ENCODE measurements at places on chromosomes 5 and 9. TPM values are rescaled to one million over a fixed set of nuclear protein-coding genes. Genes with fewer than 3 reads are reported as not detected.

Gene SLC22A4
- total RNA-seq: 4.3 TPM

Gene GPX3
- total RNA-seq: 47.7 TPM

Gene DMRT2
- not detected for total RNA-seq

Gene PCDHB10
- total RNA-seq: 0.72 TPM

Gene FAM163B
- not detected for total RNA-seq

Gene FCN2
- total RNA-seq: not detected

Gene SECISBP2
- 56.1 TPM for total RNA-seq

Gene TMEM174
- not detected for total RNA-seq

Gene SEMA5A
- 4.7 TPM for total RNA-seq

Gene NDFIP1
- 74.8 TPM for total RNA-seq

Gene SUSD3
- 0.27 TPM for total RNA-seq

Gene ANKRD31
- total RNA-seq: 0.14 TPM

Gene TENT4A
- 17.7 TPM for total RNA-seq

Gene SAXO1
- total RNA-seq: not detected

Gene LPCAT1
- total RNA-seq: 31.2 TPM

Gene SLC1A1
- total RNA-seq: 0.10 TPM

Gene RANBP3L
- 0.17 TPM for total RNA-seq

Gene C5
- total RNA-seq: 0.55 TPM

Gene TTC39B
- total RNA-seq: 10.5 TPM

Gene DDX4
- total RNA-seq: not detected

Gene PCDH12
- total RNA-seq: 0.05 TPM

Gene CER1
- total RNA-seq: not detected

Gene CDC20B
- not detected for total RNA-seq

Gene AP3S1
- 90.9 TPM for total RNA-seq

Gene KCNIP1
- not detected for total RNA-seq

Gene FOXD4L6
- total RNA-seq: 0.07 TPM

Gene SH3PXD2B
- total RNA-seq: 11.5 TPM

Gene SH2D3C
- total RNA-seq: 0.12 TPM

Gene PKD2L2
- not detected for total RNA-seq

Gene SLC45A2
- total RNA-seq: not detected

Gene FYB1
- 0.02 TPM for total RNA-seq

Gene MBLAC2
- total RNA-seq: 5.6 TPM

Gene IRX2
- 30.6 TPM for total RNA-seq

Gene MAP3K1
- 5.6 TPM for total RNA-seq

Gene PLCXD3
- total RNA-seq: not detected

Gene CDC25C
- 21.5 TPM for total RNA-seq

Gene NR5A1
- not detected for total RNA-seq

Gene ANXA2R
- 4.6 TPM for total RNA-seq

Gene CDX1
- total RNA-seq: not detected
